Fibroblast of villous mesenchyme (primary cell): ENCODE measurements at places on chromosomes 2 and 18. TPM values are rescaled to one million over a fixed set of nuclear protein-coding genes. Genes with fewer than 3 reads are reported as not detected.

AMER3 gene
- total RNA-seq: not detected in 2 replicates

SCN3A gene
- under 0.01 TPM in 1 of 2 replicates, not detected in the other for total RNA-seq

HOXD4 gene
- 5.5 and 7.8 TPM in 2 replicates for total RNA-seq

CWC22 gene
- total RNA-seq: 11.3 and 17.3 TPM in 2 replicates

LINC00305 gene
- total RNA-seq: not detected in 2 replicates

KCTD18 gene
- total RNA-seq: 16.4 and 17.4 TPM in 2 replicates

BBS5 gene
- 5.6 and 6.1 TPM in 2 replicates for total RNA-seq

ABCB11 gene
- total RNA-seq: under 0.01 TPM in 1 of 2 replicates, not detected in the other

C1QL2 gene
- total RNA-seq: not detected in 2 replicates

DSG4 gene
- total RNA-seq: not detected in 2 replicates

CHRNA1 gene
- under 0.01 and 0.32 TPM in 2 replicates for total RNA-seq

PSMA8 gene
- total RNA-seq: not detected in 2 replicates

PROC gene
- not detected in 2 replicates for total RNA-seq

TUBB8B gene
- 0.32 and 0.43 TPM in 2 replicates for total RNA-seq

KCNE4 gene
- 13.4 and 18.4 TPM in 2 replicates for total RNA-seq

GALR1 gene
- total RNA-seq: not detected in 2 replicates

GTF2A1L gene
- total RNA-seq: 0.32 and 4.7 TPM in 2 replicates

HMSD gene
- 1.3 TPM in 2 replicates for total RNA-seq

TRPM8 gene
- not detected in 2 replicates for total RNA-seq

DNA sequence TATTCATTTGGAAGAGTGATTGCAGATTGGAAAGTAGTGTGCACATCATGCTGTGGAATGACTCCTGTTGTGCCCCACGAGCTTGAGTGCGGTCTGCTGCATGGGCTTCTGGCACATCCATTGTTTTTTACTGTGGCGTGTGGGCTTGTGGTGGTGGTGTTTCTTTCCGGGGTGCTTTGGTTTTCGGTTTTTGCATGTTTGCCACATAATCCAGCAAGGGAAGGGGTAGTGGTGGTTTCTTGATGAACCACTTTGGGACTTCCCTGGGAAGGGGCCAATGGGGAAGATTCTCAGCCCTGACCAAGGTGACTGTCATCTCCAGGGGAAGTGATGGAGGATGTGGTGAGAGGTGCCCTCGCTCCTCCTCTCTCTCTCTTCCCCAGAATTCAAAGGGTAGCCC lies 57.0 kb downstream of the COA5 start:
- DNase-seq: no peak

DNA sequence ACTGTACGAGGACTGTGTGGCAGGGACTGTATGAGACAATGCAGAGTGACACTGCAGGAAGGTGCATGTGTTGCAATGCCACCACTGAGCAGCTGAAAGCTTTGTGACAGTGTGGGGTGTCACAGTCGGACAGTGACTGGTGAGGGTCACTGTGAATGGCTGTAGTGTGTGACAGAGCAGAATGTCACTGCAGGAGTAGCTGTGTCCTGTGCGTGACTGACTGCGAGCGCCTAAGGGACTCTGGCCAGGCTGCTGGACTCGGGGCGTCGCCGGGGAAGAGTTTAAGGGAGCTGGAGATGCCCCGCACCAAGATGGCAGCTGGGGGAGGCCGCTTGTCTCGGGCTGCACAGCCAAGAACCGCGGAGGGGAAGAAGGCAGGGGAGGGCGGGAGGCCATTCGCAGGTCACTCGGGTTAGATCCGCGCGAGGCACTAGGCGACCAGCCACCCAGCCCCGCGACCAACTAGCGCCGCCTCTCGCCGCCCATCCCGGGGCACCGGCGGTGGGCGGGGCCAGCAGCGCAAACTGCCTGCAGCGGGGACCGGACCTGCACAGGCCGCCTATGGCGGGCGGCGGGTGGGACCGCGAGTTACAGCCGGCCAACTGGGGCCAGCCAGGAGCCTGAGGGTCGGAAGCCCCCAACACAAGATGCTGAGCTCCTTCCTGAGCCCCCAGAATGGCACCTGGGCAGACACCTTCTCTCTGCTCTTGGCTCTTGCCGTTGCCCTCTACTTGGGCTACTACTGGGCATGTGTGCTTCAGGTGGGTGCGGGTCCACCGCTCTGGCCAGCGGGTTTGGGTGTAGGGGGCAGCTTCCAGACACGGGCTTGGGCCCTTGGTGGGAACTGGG lies at the start of gene ABHD1:
ABHD1 (plus strand) TSS at position 514 of the 849 bp plus-strand sequence; CDS start at position 648, 134 bp downstream.
- no peak for DNase-seq

GRCh38 chr2:204108781-204109295 lies 172.3 kb downstream of the ICOS start:
- DNase-seq: no peak

DNA sequence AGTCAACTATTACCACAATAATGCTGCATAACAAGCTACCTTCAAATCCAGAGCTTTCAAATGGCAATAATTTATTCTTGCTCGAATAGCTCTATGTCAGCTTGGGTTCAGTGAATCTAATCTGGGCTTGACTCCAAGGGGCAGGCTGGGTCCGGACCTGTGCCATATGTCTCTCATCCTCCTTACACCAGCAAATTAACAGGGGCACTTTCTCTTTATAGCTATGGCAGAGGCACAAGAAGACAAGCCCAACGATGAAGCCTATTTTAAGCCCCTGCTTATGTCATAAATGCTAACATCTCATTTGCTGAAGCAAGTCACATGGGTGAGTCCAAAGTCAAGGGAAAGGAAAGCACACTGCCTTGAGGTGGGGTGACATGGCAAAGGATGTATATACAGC lies 13.3 kb upstream of the ZNF521 start:
- no peak for DNase-seq

DNA sequence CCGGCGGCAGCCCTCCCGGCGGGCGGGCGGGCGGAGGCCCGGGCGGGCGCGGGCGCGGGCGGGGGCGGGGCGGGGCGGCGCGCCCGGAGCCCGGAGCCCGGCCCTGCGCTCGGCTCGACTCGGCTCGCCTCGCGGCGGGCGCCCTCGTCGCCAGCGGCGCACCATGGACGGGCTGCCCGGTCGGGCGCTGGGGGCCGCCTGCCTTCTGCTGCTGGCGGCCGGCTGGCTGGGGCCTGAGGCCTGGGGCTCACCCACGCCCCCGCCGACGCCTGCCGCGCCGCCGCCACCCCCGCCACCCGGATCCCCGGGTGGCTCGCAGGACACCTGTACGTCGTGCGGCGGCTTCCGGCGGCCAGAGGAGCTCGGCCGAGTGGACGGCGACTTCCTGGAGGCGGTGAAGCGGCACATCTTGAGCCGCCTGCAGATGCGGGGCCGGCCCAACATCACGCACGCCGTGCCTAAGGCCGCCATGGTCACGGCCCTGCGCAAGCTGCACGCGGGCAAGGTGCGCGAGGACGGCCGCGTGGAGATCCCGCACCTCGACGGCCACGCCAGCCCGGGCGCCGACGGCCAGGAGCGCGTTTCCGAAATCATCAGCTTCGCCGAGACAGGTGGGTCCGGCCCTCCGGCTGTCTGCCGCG lies at the start of gene INHBB:
INHBB (plus strand) TSS at position 111 of the 641 bp plus-strand sequence; CDS start at position 164, 53 bp downstream.
- no peak for DNase-seq

DNA sequence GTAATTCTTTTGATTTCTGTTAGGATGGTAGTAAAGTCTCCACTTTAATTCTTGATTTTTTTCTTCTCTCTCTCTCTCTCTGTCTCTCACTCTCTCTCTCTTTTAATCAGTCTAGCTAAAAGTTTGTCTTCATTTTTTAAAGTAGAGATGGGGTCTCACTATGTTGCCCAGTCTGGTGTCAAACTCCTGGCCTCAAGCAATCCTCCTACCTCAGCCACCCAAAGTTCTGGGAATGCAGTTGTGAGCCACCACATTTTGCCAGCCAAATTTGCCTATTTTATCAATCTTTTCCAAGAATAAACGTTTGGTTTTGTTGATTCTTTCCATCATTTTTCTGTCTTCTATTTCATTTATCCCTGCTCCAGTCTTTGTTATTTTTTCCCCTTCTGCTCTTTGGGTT lies 23.9 kb upstream of the ACOXL start:
- DNase-seq: no peak

- no peak for DNase-seq
Observed at GRCh38 chr2:1936427-1936980, 192.2 kb upstream of the PXDN start.

- no peak for DNase-seq
Observed at GRCh38 chr18:57027190-57027708, 119.6 kb upstream of the BOD1L2 start.

DNA sequence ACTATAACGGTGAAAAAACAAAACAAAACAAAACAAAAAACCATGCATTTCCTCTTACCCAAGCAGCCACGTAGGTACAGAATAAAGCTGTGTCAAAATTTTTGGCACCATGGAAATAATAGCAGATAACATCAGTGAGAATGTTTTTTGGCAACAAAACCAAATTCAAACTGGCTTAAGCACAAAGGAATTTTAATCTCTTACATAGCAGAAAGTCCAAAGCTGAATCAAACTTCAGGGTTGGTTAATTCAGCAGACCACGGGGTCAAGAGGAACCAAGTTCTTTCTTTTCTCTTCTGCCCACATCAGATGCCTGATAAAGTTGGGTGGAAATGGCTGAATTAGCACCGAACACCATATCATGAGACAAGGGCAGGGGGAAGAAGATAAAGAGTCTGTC lies 129.5 kb downstream of the PAX3 start:
- DNase-seq: no peak

GRCh38 chr2:215286309-215286708 lies 25.6 kb upstream of the ATIC start:
- DNase-seq: no peak

GRCh38 chr2:170344663-170345346 lies 166.9 kb downstream of the MYO3B start:
- no peak for DNase-seq

DNA sequence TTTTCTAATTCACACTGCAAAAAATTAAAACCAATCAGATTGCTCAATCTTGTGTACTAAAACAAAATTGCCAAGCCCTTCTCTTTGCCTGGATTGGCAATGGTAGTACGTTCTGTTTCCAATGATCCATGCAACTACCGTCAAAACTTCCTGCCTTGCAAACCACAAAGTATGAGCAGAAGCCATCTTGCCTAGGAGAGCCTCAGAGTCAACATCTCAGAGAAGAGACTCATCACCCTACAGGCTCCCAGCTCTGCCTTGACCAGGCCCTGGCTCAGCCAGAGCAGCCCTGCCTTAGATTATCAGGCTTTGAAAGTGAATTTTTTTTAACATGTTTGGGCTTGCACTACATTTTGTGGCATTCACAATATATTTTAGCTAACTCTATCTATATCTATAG lies 574.1 kb downstream of the SATB2 start:
- no peak for DNase-seq

DNA sequence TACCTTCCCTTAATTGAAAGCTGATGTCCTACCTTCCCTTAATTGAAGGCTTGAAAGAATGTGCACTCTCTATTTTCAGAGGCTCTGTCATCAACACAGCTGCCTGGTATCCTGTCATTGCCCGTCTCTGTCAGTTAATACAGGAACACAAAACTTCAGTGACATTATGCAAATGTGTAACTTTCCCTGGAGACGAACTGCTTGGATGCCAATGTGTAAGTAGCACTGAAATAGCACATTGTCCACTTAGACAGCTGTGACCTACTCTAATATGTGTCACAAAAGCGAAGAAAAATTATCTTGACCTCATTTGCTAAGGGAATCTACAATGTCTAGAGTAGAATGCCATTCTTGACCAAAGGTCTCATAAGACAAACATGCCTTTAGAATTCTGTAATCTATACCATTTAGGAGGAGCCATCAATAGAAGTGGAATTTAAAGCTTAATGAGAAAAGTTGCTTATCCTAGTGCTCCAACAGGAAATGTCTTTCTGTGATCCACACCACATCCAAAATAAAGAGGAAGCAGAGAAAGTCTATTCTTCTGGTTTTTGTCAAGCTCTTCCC lies 138.1 kb downstream of the BARD1 start:
- no peak for DNase-seq

DNA sequence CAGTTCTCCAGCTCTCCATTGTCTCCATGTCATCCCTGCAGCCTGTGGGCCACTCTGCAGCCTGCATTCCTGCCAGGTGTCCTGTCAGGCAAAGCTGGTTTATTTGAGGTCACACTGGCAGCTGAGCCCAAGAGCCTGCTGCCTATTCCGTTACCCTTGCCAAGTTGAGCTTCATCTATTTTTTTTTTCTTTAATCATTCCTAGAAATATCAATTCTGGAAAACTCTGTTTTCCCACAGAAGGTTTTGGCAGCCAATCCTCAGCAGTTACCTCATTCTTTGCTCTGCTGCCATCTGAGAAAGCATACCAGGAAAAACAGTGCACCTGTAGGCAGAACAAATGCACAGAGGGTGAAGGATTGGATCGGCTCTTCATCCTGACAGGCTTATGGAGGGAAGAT lies 411.0 kb upstream of the ACVR2A start:
- no peak for DNase-seq

DNA sequence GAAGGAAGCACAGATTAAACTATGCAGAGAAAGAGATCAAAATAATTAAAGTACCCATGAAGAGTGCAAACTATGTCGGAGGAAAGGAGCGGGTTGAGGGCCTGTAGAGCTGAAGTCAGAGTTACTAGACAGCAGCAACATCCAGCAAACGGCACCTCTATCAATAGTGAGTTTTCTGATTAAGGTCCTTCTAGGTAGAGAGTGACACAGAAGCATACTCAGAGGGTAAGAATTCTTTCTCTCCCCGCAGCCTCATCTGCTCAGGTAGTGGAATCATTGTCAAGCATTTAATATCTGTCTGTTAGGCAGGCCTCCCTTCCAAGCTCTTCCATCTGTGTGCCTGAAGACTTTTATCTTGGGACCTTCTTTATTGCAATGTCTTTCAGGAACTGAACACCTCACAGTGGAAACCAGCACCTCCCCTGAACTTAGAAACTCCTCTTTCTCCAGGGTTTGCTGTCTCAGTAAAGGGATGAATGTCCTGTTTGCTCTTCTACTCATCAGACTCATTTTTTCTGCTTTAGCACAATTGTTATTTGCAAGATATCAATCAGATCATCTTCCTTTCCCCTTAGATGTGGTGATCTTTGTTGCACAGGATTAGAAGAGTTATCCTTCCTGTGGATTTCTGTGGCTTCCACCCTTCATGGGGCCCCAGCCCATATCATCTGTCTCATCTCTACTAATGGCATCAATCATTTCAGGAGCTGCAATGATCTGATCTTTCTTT lies 28.8 kb downstream of the SP140 start:
- no peak for DNase-seq

- no peak for DNase-seq
Observed at GRCh38 chr2:8847400-8847799, 10.0 kb upstream of the KIDINS220 start.

GRCh38 chr18:27787547-27787946 lies 389.4 kb downstream of the CDH2 start:
- DNase-seq: no peak

- DNase-seq: no peak
Observed at GRCh38 chr2:56476509-56477071, 292.8 kb downstream of the CCDC85A start.

DNA sequence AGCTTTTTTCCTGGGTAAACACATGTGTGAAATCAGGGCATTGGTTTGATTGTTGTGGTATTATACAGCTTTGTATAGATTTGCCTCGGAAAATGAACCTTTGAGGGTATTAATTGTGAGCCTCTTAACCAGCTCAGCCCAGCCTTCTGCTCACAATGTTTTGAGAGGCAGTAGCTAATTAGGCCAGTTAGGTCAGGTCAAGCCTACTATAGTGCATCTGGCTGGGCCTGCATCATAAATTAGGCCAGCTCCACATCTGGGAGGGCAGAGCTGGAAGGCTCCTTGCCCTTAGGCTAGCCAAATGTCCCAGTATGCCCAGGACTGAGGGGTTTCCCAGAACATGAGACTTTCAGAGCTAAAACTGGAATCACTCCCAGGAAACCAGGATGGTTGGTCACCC lies 43.0 kb downstream of the LRATD1 start:
- no peak for DNase-seq

- DNase-seq: no peak
Observed at GRCh38 chr18:41814651-41815050, 140.4 kb upstream of the PIK3C3 start.
